CD4-positive, alpha-beta T cell (primary cell): ENCODE measurements at places on chromosomes 5 and 9.

- DNase-seq, result no peak
Measured at GRCh38 chr5:81183811-81184748, 49.0 kb upstream of the CKMT2 start.

DNA sequence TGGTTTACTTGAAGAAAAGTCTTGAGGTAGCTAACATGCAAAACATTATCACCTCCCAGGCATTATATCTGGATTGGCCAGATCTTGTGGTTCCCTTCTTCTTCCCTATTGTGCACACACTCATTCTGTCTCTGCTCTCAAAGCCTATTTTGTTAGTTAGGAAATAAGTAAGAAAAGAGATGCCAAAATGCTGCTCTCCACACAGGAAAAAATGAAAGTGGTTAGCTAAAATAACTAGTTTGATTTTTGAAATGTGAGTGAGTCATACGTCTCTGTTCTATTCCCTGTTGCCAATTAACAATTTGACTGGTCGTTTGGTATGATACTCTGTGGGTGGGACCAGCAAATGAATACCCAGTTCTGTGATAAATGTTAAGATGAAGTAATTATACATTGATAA is 28.1 kb downstream of the LMNB1 start:
- DNase-seq, result no peak

DNA sequence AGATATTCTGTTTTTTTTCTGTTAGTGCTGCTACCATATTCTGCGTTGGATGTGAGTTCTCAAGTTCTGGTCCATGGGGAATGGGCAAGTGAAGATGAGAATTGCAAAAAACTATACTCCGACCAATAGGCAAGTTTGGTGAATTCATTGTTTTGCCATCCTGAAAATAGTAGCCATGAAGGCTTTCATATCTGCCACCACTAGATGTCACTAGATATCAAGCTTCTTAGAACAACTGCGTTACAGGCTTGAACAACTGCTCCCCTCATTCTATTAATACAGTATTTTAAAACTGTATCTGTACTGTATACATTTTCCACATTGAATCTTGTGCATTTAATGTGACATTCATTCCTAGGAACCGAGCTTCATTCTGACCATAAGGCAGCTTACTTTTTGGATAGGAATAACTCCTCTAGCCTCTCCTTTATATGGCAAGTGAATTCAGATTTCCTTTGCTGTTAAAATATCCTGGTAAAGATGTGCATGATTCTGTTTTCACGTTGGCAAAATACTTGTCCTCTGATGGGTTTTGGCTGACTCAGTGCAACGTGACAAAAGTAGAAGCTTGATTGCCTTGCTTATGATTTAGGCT is 163.6 kb downstream of the SREK1 start:
- DNase-seq, result peak; percentile 58

DNA sequence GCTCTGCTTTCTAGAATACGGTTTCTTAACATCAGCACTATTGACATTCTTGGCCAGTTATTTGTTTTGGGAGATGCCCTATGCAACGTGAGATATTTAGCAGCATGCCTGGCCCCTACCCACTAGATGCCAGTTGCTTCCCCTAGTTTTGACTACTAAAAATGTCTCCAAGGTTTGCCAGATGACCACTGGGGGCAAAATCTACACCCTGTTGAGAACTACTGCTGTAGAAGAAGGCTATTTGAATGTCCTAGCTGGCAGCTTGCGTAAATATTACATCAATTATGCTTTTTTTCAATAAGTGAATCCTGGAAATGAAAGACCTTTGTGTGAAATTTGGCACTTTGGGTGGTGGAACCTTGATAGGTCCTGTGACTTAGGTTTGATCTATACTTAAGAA is 5.0 kb downstream of the NCBP1 start:
- DNase-seq, result no peak

DNA sequence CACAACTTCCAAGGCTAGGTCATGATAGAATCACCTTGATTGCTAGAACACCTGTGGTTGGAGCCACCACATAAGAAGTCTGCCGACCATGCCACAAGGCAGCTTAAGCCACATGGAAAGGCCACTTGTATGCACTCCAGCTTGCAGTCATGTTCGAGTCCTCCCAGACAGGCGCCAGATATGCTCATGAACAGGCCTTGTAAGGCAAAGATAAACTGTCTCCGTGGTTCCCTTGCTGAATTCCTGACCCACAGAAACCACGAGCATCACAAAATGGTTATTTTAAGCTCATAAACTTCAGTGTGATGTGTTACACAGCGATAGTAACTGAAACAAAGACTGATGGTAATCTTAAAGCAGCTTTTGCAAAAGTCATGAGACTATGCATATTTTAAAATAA is 188.4 kb upstream of the DAPK1 start:
- DNase-seq, result no peak

DNA sequence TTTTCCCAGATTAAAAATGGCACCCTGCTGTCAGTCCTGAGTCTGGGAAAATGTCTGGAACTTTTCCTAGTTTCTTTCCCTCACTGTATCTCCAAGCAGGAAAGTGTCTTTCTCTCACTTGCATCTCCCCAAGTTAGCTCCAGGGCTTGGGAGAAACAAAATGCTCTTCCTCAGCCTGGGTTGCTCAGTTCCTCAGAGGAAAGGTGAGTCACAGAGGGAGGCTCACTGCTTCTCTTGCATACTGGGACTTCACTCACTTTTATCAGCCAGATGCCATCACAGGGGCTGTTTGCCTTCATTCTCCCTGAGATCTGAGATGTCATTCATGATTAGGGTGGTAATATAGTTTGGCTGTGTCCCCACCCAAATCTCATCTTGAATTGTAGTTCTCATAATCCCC is 519.9 kb downstream of the SEMA5A start:
- no peak for DNase-seq

- DNase-seq, result peak; percentile 89
Measured at GRCh38 chr9:6757132-6757455, 679 bp upstream of the KDM4C start.

GRCh38 chr5:179147991-179148702 is 88.0 kb downstream of the ZNF354C start:
- no peak for DNase-seq

GRCh38 chr5:62980884-62981283 is 402.3 kb downstream of the LRRC70 start:
- DNase-seq, result no peak

GRCh38 chr9:105216440-105217178 is 27.8 kb upstream of the SLC44A1 start:
- DNase-seq, result no peak

DNA sequence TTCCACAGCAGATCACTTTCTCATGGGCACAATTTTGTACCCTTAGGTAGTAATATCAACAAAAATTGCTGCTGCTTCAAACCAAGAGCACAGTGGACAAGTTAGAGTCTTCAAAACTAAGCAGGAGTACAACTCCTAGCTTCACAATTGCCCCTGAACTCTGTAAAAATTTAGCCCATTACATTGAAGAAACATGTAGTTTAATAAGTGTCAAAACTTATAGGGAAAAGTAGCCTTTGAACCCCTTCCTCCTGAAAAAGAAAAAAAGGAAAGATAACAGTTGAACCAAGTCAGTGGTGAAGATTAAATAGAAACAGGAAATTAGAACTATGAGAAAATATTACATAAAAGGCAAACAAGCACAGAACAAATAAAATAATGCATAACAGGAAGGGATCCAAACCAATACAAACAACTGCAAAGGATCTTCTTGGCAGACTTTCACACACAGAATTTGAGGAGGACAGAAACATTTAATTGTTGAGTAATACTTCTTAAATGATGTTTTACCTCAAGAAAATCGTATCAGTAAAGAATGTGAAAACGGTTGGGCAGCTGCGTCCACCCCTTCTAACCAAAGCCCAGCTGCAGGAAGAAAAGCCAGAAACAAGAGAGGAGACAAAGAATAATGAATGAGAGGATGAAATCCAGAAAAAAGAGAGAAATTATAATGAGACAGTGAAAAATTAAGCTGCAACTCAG is 636.0 kb downstream of the NR2F1-AS1 start:
- DNase-seq, result no peak

- DNase-seq, result no peak
Measured at GRCh38 chr9:19026375-19026774, 6.6 kb downstream of the SAXO1 start.

- DNase-seq, result peak; percentile 20
Measured at GRCh38 chr9:22452415-22453010, 5.9 kb downstream of the DMRTA1 start.

GRCh38 chr5:108196276-108196675 is 185.6 kb downstream of the FBXL17 start:
- DNase-seq, result no peak

DNA sequence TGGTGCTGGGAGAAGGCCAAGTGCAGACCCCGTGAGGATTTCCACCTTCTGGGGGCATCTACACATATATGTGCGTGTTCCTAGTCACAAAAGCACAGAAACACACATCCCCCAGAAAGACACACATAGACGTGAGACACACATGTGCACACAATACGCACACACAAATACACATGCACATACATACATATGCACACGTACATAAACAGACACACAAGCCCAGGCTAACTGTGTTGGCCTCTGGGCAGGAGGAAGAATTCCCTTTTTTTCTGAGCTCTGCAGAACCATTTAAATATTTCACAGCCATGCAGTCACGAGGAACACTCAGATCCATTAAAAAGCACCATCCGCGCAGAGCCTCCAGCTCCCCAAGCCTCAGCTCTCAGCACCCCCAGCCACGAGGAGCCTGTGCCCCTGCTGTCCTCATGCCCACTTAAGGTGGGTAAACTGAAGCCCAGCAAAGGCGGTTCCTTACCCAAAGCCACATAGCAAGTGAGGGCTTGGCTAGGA is 5.3 kb downstream of the NINJ1 start:
- DNase-seq, result no peak

GRCh38 chr5:109907189-109907588 is 217.5 kb downstream of the MAN2A1 start:
- DNase-seq, result no peak

GRCh38 chr9:96777426-96777864 is 442 bp downstream of the ZNF510 start:
- DNase-seq, result no peak

DNA sequence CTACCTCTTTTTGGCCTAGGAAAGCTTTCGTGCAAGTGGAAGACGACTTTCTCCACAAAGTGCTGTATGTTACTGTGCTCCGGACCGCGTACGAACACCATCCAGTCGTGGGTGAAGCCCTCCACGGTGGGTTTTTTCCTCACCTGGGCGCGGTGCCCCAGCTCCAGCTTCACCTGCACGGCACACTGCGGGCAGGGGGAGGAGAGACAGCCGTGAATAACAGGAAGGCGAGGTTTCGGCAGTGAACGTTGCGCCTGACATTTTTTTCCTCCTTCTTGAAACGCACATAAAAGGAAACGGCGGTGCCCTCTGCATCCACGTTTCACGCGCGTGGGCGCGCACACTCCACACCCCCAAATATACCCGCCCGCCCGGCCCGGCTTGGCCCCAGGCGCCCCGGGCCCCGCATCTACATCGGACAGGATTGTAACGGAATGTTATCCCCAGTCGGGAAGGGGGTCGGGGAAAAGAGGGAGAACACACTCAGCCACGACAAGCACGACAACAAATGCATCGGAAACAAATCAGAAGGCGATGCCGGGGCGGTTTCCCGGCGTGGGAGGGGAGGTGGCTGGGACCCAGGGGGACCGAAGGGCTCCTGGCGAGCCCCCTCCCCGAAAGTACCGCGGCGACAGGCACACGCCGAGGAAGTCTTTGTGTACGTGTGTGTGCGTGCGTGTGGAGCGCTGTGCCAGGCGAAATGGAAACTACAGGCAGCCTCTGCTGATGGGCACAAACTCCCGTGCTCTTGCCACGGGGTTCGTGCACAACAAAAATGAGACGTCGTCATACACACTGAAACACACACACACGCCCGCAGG is 1.4 kb downstream of the MLLT3 start:
- peak; percentile 69 for DNase-seq

GRCh38 chr5:112930082-112930344 is 8.0 kb upstream of the REEP5 start:
- DNase-seq, result no peak

GRCh38 chr5:23721336-23721735 is 213.9 kb downstream of the PRDM9 start:
- DNase-seq, result no peak

GRCh38 chr5:175550055-175550805 is 71.9 kb downstream of the SFXN1 start:
- no peak for DNase-seq

DNA sequence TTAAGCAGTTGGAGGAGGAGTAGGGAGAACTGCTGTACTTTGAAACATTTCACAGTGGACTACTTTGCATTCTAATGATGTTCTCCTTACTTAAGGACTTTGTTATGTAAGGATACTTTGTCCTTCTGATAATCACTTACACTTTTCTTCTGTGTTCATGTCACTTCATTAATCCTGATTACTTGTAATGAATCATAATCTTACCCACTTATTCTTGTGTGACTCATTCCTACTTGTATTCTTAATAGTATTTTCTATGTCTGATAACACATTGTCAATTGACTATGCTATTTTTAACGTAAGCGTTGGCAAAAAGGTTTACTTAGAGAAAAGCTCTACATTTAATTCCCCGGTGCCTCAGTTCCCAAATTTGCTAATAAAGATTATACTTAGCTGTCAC is 63.8 kb downstream of the GHR start:
- DNase-seq, result no peak

GRCh38 chr5:125720348-125720685 is 702.9 kb upstream of the GRAMD2B start:
- no peak for DNase-seq

GRCh38 chr5:14818931-14819790 is 52.4 kb downstream of the ANKH start:
- DNase-seq, result no peak

DNA sequence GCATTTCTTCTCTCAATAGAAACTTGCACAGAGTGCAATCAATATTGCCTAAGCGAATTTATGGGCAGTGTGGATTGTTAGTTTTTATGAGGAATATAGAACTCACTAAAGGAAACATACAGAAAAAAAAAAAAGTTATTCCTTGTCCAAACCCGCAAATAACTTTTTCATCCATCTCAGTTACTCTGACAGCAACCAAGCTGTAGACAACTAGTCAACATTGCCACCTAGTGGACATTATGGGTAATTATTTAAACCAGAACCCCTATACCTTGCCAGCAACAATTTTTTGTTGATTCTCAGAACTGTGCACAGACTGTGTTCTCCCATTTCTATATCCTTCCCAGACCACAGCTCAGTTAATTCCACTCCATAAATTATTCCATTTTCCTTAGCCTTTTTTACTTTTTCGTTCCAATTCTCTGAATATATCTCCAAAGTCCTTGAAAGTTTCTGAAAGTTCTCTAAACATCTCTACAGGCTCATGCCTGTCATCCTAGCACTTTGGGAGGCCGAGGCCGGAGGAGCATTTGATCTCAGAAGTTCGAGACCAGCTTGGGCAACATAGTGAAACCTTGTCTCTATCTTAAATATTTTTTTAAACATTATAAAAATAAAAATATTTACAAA is 2.6 kb upstream of the AFAP1L1 start:
- DNase-seq, result no peak

- DNase-seq, result no peak
Measured at GRCh38 chr5:32510860-32511259, 66.3 kb upstream of the ZFR start.

DNA sequence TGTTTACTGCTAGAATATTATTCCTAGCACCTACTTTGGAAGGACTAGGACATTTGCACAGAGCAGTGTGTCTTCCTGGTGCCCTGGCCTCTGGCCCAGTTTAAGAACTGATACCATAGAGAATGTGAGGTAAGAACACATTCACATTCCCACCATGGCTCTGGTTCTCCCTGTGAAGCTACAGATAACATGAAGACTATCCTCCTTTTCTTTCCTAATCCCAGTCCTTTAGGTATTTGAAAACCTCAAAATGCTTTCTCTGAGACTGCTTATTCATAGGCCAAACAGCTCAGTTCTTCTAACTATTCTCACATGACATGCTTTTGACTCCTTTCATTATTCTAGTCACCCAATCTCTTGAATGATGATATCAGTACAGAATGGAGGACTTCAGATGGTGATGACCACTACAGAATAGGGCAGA is 11.9 kb downstream of the FAM219A start:
- no peak for DNase-seq
